ENCODE measurements at places on chromosomes 5 and 9. TPM values are rescaled to one million over a fixed set of nuclear protein-coding genes. Genes with fewer than 3 reads are reported as not detected.

DNA sequence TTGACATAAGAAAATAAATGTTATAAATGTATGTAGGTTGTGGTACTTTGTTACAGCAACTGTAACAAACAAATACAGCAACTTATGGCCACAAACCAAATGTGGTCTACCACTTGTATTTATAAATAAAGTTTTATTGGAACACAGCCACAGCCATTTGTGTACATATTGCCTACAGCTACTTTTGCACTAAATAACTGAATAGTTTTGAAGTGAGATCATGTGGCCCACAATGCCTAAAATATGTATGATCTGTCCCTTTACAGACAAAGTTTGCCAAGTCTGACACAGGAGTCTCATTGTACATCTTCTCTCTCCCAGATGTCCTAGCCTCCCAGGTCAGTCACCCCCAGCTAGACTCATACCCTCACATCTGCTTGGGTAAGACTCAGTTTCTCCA is 283.6 kb upstream of the PRDM9 start:
- no peak for DNase-seq

DNA sequence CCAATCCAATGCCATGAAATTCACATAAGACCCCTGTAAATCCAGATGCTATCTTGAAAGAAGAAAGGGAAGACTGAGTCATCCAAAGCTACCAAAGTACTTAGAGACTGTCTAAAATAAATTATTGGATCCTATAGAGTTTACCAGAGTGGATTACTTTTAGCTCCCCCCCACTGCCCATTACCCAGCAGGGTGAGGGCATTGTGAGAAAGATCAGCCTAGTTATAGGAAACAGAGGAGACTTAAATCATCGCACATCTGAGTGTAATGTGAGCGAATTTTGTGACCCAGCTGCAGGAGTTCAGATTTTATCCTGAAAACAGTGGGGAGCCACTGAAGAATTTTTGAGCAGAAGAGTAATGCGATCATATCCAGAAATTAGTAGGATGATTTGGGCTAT is 1.6 kb upstream of the ENHO start:
- DNase-seq, result no peak

DNA sequence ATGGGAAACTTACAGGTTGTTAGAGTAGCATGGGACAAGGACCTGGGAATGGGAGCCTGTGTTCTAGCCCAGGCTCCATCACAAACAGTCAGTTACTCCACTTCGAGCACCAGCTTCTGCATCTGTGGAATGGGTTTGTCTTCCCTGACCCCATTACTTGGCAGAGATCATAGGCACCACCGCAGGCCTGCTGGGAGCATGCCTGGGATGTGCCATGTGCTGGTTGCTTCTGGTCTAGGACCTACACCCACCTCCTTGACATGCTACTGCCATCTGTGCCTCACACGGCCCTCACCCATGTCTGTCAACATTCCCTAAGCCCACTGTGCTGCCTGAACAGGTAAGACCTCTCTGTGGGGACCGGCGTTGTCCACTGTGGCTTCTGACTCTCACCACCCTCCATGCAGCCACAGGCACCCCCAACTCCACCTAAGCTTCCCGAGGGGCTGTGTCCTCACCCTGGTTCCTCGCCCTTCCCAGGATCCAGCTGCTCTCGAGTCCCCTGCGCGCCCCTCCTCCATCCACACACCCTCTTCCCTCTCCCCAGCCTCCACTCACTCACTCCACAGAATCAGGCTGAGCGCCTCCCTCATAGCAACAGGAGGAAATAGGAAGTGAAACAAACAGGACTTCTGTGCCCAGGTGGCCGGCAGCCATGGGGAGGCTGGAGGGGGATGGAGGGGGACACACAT is 85.9 kb upstream of the FAM120A start:
- no peak for DNase-seq

- DNase-seq, result no peak
These were observed 116.1 kb downstream of the WDR70 start for GRCh38 chr5:37495210-37495609.

- no peak for DNase-seq
These were observed 58.8 kb upstream of the ANGPTL2 start for GRCh38 chr9:127181315-127181580.

DNA sequence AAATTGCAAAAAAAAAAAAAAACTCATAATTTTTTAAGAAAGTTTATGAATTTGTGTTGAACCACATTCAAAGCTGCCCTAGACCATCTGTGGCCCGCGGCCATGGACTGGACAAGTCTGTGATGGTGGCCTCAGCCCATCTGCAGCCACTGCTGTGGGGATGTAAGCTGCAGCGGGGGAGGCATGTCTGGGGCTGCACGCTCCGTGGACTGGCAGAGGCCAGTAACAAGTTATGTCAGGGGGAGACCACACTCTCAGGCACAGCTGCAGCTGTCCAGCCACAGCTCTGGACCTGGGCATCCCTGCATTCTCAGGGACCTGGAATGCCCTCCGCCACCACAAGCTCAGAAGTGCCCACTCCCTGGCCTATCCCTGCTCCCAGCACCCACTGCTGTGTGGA is 1272.3 kb upstream of the CDH9 start:
- DNase-seq, result no peak

DNA sequence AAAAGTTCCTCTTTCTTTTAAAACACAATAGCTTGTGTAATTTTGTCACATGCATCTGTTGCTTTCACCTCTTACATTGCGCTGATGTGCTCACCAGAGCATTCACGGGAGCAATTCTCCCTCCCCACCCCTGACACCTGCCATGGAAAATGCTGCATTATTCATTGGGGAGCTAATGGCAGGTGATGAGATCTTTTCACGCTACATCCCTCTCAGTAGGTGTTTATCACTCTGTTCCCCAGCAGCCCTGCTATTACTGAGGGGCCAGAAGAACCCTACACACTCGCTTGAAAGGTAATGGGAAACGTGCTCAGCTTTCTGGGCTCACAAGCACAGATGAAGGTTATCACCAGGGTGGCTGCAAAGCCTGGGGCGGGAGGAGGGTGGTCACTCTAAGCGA is 398.0 kb downstream of the PSAT1 start:
- DNase-seq, result no peak

- DNase-seq, result no peak
These were observed 40.0 kb downstream of the SYK start for GRCh38 chr9:90841615-90842014.

GRCh38 chr5:93886917-93887361 is 145.5 kb upstream of the POU5F2 start:
- DNase-seq, result no peak

- DNase-seq, result peak; percentile 43
These were observed 29.8 kb upstream of the HMCN2 start for GRCh38 chr9:130235558-130236435.

GRCh38 chr5:93246090-93246855 is 334.7 kb downstream of the NR2F1-AS1 start:
- DNase-seq, result peak; percentile 97

GRCh38 chr5:62685221-62685620 is 106.6 kb downstream of the LRRC70 start:
- no peak for DNase-seq

DNA sequence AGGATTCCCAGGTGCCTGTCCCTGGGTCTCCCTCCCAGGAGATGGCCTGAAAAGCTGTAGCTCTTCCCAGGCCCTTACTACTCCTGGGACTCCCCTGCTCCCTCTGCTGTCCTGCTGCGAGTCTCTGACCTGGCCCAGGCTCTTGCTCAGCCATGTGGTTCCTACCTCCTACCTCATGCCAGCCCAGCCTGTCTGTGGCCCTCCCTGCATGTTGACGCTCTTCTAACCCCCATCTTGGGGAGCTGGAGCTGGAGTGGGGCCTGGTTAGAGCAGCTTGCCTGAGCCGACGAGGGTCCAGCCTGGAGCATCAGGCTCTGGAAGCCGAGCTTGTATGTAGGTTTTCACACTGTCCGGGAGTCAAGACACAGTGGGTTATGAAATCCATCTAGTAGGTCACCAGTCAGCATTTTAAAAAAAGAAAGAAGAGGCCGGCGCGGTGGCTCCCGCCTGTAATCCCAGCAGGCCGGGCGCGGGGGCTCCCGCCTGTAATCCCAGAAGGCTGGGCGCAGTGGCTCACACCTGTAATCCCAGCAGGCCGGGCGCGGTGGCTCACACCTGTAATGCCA is 244.4 kb downstream of the FANCC start:
- no peak for DNase-seq

DNA sequence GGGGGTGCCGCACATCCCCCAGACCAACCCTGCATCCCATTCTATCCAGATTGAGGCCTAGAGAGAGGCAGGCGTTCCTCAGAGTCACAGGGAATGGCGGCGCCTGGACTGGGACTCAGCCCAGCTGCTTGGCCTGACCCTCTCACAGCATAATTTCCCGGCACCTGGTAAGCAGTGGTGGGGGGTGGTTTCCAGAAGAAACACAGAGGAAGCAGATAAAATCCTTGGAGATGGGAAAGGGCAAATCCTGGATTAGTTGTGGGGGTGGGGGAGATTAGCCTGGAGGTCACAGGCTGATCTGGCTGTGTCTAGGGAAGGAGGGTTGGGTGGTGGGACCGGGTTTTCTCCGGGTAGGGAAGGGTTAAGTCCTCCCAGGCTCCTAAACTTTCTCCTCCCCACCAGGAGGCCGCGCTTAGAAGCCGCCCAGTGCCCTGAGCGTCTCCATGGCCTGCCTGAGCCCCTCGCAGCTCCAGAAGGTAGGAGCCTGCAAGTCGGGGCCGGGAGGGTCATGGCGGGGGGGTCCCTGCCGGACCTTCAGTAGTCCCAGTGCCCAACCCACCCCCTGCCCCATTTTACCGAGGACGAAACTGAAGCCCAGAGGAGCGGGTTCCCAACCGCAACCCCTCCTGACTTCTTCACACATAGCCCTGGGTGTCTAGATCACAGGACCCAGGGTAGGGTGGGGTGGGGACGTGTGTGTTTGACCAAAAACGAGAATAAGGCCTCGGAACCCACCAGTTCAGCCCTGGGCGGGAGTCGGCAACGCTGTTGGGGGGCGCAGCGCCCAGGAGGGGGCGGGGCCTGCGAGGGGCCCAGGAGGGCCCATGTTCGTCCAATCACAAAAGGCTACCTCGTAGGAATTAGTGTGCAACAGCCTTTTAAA is 1.3 kb downstream of the PHYHD1 start:
- DNase-seq, result no peak

DNA sequence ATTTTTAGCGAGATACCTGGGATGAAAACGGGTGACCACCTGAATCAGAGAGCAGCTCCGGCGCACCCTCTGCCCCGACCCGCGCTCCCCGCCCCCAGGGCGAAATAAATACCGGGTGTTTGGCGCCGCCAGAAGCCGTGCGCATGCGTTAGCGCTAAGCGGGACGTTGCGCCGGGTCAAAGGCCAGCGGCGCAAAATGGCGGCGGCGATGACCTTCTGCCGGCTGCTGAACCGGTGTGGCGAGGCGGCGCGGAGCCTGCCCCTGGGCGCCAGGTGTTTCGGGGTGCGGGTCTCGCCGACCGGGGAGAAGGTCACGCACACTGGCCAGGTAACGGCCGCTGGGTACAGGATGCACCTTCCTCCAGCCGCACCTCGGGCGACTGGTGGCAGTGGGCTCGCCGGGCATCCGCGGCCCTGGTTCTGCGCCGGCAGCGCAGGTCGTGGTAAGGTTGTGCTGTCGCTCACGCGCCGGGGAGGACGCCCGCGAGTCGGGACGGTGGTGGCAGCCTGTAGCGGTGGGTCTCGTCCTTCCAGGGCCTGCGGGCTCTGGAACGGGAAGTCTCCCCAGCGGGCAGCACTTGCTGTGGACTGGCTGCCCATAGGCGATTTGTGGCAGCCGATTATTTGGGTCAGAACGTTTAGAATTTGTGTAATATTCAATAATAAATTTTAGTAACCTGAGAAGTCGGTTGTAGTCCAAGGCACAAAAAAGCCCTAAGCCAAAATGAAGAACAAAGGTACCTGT is at the start of gene NDUFS6:
NDUFS6 (plus strand) TSS at position 186 of the 745 bp plus-strand sequence; CDS start at position 197, 11 bp downstream.
- DNase-seq, result peak; percentile 85

DNA sequence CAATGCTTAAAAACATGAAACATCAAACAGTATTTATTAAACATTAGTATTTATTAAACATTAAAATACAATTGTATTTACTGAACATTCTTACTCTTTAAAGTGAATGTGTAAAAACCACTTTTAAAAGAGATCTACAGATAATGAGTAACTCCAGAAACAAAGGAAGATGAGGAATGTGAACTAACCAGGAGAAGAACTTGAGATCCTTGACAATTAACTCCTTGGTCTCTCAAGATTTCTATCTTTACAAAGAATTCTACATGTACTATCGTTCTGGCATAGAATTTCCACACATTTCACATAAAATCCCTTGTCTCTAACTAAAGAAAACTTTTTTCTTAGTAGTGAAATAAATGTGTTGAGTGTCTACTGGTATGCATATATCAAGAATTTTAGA is 28.7 kb upstream of the IFNE start:
- no peak for DNase-seq

DNA sequence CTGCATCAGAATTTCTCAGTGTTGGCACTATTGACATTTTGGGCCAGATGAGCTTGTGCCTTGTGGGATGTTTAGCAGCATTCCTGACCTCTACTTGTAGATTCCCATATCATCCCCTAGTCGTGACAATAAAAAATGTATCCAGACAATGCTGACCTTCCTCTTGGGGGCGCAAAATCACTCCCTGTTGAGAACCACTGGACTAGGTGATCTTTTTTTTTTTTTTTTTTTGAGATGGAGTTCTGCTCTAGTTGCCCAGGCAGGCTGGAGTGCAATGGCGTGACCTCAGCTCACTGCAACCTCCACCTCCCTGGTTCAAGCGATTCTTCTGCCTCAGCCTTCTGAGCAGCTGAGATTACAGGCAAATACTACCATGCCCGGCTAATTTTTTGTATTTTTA is 22.6 kb downstream of the STXBP1 start:
- DNase-seq, result no peak

- DNase-seq, result peak; percentile 35
These were observed 69.5 kb upstream of the RAD23B start for GRCh38 chr9:107213561-107214028.

DNA sequence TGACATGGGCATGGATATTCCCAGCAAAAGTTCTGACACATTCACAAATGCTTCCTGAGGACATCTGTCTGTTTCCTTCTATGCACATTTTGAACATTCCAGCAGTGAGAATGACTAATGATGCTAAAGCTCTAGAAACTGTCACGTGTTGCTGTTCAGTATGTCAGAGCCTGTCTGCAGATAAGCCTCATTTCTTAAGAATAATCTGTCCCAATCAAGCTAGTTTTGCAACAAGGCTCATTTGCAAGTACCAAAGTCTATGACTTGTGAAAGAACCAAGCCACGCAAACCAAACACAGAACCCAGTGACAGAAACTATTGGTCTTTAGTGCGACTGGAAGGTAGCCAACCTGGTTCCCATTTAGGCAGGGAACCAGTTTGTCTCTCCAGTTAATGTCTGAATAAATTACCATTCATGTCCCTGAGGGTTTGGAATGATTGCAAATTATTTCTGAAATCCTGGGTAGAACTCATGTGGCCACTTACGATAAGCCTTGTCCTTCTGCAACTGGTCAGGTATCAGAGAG is 178.5 kb downstream of the C9orf152 start:
- no peak for DNase-seq

- no peak for DNase-seq
These were observed 672.3 kb downstream of the LRRC70 start for GRCh38 chr5:63250939-63251338.

- DNase-seq, result no peak
These were observed 177.4 kb downstream of the NSG2 start for GRCh38 chr5:174222891-174223290.

SLC4A9 gene
- not detected for total RNA-seq

CBY3 gene
- not detected for total RNA-seq

SLCO6A1 gene
- not detected for total RNA-seq

IL7R gene
- 3.4 TPM for total RNA-seq

ENHO gene
- not detected for total RNA-seq

SAXO1 gene
- total RNA-seq, result not detected

ANKRD34B gene
- not detected for total RNA-seq

HTR1A gene
- total RNA-seq, result not detected

NDFIP1 gene
- total RNA-seq, result 53.4 TPM
